HTR-8/SVneo (cell line): ENCODE measurements at places on chromosomes 4 and X.

GRCh38 chrX:111868726-111869638, 7.0 kb upstream of the TRPC5OS start:
- no peak for DNase-seq

- no peak for DNase-seq
Measured at GRCh38 chr4:142110136-142110535, 473.8 kb downstream of the IL15 start.

- DNase-seq: no peak
Measured at GRCh38 chr4:16227462-16227868, 1.2 kb upstream of the TAPT1 start.

- DNase-seq: no peak
Measured at GRCh38 chr4:17058916-17059741, 160.7 kb upstream of the LDB2 start.
